Stimulated activated CD4-positive, alpha-beta T cell treated with anti-CD3 and anti-CD28 coated beads, Interleukin-15, amount 100 ng/mL, for 1 hour (primary cell): ENCODE measurements at places on chromosomes 5 and 9.

- no peak for DNase-seq
These were observed 68.5 kb downstream of the FOXD1 start for GRCh38 chr5:73380041-73380440.

DNA sequence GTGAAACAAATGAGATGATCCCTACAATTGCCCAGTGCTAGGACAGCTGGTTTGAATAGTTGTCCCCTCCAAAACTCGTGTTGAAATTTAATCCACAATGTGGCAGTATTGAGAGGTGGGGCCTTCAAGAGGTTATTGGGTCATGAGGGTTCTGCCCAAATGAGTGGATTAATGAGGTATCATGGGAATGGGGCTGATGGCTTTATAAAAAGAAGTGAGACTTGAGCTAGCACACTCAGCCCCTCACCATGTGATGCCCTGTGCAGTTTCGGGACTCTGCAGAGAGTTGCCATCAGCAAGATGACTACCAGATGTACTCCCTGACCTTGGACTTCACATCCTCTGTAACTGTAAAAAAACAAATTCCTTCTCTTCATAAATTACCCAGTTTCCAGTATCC lies 33.1 kb downstream of the RANBP6 start:
- no peak for DNase-seq

DNA sequence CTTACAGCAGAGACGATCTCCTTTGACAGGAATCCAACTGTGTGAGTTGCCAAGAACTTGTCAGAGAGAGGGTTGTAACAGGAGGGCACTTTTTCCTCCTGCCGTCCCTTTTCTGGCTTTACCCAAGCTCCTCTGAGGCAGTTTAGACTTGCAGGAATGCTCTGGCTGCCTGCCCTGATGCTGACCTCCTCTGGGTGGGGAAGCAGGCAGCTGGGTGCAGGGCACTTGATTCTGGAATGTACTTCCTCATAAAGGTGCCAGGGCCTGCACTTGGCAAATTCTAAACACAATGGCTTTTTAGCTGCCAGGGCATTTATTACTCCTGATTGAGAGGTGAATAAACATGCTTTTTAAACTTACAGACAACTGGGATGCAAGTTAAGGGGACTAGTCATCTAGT lies 190.4 kb downstream of the EPB41L4A start:
- no peak for DNase-seq

GRCh38 chr5:157269761-157270272 lies 3.9 kb downstream of the CYFIP2 start:
- DNase-seq, result no peak

DNA sequence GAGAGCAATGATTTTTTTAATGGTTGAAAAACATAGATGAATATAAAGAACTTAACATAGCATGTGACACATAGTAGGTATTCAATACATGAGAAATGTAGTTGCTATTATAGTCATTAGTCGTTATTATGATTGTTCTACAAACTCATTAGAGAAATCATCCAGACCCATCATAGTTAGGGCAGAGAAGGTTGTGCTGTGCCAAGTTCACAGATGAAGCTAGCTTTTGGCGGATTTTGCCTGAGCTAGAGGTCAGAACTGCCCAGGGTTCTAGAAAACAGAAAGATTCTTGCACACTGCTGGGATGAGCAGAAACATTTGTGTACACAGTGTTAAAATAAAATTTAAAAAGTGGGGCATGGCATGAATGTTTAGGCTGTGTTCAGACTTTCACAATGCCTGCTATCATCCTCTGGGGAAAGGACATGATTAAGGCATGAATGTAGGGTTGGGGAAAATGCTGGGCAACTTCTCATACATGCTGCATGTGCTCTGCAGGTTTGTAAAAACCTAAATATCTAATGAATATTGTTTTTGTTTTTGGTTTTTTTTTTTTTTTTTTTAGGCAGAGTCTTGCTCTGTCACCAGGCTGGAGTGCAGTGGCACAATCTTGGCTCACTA lies 33.3 kb upstream of the RAD23B start:
- no peak for DNase-seq

DNA sequence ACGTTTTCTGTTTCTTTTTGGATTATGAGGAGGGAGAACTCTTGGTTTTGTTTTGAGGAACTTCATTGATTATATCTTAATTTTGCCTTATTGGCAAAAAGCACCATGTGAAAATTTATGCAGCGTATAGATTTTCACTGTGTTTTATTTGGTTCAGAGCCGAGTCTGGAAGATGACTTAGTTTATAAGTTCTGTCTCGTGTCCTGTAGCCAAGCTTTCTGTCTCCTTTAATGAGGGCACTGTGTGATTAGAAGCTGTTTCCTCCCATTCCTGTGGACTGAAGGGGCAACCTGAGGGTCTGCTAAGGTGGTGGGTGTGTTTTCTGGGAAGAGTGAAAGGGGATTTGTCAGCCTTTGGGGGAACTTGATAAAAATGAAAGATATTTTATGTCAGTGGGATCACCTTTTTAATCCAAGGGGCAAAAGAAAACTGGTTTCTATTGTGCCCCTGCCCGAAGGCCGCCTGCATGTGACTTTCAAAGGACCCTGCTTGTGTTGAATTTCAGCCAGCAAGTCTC lies 262.1 kb downstream of the FANCC start:
- DNase-seq, result no peak

GRCh38 chr9:91306296-91306630 lies 55.5 kb downstream of the AUH start:
- no peak for DNase-seq

DNA sequence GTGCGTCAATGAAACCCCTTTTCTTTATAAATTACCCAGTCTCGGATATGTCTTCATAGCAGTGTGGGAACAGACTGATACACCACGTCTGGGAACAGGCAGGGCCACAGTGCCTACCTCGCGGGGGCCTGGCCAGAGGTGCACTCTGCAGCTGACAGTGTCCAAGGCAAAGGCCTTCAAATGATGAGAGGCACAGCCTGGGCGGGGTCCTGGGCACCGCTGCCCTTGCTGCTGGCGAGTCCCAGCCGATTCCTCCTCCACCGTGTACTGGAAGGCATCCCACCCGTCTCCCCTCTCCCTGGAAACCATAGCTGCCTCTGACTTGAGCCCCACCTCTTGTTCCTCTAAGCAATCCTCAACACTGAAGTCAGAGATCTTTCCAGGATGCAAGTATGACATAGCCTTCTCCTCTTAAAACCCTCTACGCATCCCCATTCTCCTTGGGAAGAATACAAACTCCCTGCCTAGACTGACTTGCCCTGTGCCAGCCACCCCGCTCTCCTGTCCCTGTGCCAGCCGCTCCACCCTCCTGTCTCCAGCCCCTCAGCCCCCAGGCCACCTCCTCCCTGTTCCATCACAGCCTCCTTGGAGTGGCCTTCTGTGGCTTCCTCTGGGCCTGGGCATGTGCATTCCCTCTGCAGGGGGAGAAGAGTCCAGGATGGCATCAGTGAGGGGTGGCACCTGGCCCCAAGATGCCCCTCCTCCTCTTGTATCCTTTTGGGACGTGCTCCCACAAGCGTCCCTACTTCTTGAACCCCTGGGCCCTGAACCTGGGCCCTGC lies 8.1 kb upstream of the COL5A1 start:
- no peak for DNase-seq

DNA sequence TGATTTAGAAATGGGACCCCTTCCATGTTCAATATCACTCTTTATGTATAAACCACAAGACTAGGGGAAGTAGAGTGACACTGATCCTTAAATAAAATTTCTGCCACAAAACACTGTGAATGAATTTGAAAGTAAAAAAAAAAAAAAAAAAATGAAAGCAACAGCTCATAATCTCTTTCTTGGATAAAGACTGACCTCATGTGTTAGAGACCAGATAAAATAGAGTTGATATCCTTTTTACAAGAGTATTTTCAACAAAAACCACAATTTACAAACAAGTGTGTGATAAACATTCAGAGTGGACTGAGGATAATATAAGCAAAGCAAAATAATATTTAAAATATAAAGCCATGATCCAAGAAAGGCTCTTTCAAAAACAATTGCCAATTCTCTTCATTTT lies 180.2 kb downstream of the FBXL17 start:
- DNase-seq, result no peak

- no peak for DNase-seq
These were observed 124.0 kb upstream of the TARS1 start for GRCh38 chr5:33316773-33317172.
